ENCODE measurements at places on chromosomes 12 and 14.
A peak's percentile ranks its signal among the peaks of the same experiment; 100 is the strongest.

DNA sequence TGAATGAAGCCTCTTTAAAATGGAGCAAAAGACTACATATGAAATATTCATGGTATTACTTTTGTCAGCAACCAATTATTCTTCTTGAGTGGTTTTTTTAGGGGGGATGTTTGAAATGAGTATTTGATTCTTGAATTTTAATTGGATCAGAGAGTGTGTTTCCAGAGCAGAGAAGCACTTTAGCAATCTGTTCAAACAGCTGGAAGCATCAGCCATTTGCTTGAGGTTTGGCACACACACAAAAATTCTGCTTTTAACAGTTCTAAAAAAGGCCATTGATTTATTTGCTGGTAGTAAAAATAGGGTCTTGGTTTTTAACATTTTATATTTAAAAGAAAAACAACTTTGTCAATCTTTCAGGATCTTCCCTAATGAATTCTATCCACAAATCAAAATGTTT lies 292.7 kb downstream of the LRFN5 start:
- no peak for DNase-seq

DNA sequence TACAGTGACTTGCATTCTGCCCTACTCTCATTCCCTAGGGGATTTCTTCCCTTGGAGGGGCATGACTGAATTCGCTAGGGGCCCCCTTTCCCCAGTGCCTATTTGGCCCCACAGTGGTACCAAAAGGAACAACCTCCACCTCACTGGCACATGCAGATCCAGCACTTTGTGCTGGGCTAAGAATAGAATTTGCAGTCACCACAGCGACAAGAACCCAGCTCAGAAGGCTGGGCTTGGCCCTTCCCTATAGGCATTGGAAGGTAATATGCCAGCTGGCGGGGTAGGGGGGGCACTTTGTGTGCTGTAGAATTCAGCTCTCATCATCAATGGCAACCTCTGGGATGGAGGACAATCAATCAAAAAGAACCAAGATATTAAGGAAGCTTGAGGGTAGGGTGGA lies 13.9 kb downstream of the BAZ2A start:
- no peak for DNase-seq

DNA sequence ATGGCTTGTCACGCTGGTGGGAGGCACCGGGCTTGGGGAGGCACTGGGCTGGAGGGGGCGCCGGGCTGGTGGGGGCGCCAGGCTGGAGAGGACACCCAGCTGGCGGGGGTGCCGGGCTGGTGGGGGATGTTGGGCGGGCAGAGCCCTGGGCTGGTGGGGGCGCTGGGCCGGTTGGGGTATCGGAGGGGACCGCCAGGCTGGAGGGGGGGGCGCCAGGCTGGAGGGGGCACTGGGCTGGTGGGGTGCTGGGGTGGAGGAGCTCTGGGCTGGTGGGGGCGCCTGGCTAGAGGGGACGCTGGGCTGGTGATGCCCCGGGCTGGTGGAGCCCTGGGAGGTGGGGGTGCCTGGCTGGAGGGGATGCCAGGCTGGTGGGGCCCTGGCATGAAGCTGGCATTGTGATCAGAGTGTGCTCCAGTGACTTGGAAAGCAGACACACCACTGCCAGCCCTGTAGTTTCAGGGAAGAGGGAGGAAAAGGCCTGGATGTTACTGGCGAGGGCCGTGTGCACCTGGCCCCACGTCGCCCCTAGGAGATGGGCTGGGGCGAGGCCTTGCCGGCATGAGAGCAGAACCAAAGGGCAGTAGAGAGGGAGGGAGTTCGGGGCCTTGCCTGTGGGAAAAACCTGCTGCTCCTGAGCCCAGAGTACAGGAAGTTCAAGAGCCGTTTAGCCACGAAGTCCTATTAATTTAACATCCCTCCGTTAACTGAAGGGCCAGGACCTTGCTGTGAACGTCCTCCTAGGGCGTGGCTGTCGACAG lies 13.1 kb downstream of the TEDC1 start:
- DNase-seq, result no peak

- peak; percentile 86 for DNase-seq
Measured at GRCh38 chr14:99562856-99563748, 40.9 kb downstream of the CCDC85C start.

DNA sequence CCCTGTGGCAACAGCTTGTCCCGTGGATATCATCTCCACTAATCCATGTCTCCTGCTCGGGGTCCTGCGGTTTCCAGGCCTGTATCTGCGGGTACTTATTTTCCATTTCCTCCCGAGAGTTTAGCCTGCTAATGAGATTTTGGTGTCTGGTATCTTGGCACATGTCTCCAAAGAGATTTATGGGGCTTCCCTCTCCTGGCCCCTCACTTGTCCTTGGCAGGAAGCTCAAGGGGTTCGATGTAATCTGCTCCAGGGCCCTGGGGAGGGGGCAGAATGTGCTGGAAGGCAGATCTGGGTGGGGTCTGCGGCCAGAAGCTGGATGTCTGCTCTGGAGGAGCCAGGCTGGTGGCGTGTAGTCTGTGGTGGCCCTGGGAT lies 85.7 kb downstream of the KIF26A start:
- no peak for DNase-seq

- no peak for DNase-seq
Measured at GRCh38 chr12:105342464-105342863, 12.0 kb downstream of the C12orf75 start.

DNA sequence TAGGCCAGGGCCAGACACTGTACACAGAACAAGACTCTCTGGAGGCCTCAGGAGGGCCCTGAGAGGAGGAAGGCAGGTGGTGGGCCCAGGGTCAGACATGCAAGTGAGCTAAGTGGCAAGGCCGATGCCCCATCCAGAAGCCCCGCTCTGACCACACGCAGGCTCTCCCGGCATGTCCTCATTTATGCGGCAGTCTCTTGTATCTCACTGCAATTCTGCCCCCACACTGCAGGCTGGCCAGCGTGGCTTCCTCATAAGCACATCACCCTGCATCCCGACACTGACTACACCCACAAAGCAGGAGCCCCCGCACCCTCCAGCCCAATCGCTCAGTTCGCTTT lies 17.5 kb downstream of the SSH1 start:
- DNase-seq, result no peak

DNA sequence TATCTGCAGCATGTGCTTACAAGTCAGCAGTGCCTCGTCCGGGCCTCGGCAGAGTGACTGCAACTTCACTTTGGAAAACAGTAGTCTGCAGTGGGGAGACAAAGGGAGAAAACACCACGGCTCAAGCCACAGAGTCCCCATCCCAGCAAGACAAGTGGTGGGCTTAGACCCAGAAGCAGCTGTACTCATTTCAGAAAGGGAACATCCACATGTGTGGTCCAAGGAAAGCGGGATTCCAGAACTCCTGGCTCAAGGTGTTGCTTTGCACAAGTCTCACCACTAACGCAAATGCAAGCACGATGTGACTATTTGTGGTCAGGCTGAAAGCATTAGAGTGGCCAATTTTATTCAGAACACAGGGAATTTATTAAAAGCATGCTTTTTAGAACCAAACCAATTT lies 198.3 kb downstream of the TTC7B start:
- DNase-seq, result no peak

DNA sequence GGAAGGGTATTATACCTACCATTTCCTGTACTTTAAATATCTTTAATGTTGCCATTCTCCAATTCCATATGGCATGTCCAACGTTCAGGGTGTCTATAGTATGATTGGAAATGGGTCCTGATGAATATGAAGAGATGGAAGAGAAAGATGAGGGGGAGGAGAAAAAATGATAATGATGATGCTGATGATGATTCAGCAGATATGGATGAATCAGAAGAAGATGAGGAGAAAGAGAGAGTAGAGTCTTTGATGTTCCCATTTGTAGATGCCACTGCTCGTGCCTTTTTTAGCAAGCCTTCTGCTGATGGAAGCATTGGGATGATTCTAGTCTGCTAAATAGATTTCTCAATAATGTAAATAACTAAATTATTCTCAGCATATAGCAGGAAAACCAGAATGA lies 163.5 kb downstream of the PIK3C2G start:
- no peak for DNase-seq

DNA sequence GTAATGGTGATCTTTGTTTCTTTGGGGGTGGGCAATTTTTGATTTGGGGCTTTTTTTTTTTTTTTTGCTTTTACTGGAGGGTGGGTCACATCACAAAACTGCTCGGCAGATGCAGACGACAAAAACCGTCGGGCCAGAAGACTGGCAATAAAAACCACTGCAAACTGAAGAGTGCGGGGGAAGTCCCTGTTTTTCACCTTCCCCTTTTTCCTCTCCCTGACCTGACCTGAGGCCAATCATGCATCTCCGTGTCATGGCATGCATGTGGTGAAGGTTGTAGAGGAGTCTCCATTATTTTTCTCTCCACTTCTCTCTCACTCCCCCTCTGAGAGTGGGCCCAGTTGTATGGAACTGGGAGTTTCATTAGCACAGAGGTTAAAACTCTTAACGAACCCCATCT lies 57.5 kb downstream of the AP5M1 start:
- no peak for DNase-seq

GRCh38 chr14:96245710-96246538 lies 10.1 kb upstream of the BDKRB1 start:
- no peak for DNase-seq

DNA sequence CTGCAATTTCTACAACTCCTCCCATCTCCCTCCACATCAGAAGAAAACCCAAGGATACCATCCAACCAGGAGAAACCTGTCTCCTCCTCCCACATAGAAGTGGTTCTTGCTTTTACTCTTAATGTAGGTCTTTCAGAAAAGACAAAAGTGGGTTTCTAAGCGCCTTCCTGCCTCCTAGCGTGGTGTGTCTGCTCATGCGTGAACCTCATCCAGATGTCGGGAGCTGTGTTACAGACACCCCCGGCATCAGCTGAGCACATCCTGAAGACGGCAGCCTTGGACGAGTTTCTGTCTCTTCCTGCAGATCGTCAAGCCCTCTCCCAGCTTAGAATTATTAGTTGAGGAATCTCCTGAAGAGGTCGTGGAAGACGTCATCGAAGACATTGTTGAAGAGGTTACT lies 9.5 kb downstream of the LRRC43 start:
- no peak for DNase-seq

DNA sequence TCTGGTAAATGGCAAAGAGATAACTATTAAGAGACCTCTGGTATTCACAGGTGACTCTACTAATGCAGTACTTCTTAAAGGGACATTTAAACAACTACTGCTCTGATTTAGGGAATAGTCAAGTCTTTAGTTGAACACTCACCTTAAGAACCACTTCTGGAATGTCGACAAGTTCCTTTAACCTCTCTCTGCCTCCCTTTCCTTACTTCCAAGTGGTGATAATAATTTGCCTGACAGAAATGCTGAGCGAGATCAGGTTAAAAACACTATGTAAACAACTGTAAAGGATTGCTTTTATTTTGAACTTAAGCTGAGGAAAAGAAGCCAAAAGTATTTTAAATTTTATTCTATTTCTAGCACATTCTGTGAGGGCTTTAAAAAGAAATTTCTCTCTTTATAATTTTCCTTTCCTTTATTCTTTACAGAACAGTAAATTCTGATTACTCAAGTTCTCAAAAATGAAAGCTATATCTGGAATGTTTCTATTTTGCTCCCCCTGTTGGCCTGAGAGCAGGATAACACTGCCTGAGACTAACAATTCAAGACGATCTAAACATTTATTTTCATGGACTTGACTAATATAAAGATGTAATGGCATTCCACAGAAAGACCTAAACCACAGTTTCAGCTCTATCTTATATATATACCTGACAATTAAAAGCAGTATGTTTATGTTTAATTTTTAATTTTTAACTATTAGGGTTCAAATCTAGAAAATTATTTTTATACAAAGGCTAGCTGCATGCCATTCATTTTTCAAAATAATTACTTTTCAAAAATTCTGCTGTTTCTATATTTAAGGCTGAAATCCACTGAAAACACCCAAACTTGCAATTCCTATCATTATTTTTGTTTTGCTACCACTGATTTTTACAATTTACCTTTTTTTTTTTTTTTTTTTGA lies 29.2 kb downstream of the ZCCHC8 start:
- DNase-seq, result peak; percentile 17

GRCh38 chr12:132144810-132145168 lies 532 bp downstream of the NOC4L start:
- DNase-seq, result no peak

- DNase-seq, result no peak
Measured at GRCh38 chr12:27096420-27096819, 14.0 kb upstream of the C12orf71 start.

DNA sequence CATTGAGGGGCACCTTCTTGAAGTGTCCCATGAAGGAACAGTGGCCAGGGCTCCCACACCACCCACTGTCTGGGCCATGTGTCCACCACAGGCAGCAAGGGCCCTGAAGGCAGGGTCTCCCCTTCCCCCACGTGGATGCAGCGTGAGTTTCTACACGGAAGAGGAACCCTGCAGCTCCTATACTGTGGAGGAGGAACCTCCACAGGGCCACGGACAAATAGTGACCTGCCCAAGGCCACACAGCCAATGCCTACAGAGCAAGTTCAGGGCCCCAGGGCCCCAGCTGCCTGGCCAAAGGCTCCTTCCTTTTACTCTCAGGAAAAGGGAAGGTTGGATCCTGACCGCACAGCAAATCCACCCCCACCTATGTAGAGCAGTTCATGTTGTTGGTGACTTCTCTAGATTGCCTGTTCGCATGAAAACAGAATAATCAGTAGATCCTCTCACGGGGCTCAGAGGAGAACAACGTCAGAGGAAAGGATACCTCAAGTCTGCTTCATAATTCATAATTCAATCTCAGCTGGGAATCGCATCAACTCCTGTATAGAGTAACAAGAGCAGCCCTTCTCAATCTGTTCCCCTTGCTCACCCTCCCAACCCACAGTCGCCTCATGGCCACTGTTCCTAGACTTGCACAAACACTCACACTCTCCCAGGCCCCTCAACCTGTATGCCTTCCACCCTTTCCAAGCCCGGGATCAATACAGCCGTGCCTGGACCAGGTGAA lies 11.1 kb upstream of the KRT73 start:
- DNase-seq, result no peak

GRCh38 chr14:75289840-75290388 lies 11.3 kb downstream of the FOS start:
- DNase-seq, result no peak

GRCh38 chr12:85394065-85394464 lies 114.0 kb downstream of the ALX1 start:
- no peak for DNase-seq

DNA sequence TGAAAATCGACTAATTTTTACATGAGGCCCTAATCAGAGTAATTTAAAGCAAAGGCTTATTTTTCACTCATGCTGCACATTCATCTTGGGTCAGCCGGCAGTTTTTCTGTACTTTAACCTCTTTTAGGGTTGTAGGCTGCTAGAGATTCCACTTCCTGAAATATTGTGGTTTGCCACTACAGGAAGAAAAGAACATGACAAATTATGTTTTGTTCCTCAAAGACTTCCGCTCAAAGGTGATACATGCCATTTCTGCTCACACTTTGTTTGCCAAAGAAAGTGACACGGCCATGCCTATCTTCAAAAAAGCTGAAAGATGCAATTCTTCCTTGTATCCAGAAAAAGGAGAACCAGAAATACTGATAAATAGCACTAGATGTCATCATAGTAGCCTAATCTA lies 183.4 kb upstream of the PPFIA2 start:
- no peak for DNase-seq

GRCh38 chr12:16844875-16845274 lies 238.9 kb upstream of the LMO3 start:
- no peak for DNase-seq

DNA sequence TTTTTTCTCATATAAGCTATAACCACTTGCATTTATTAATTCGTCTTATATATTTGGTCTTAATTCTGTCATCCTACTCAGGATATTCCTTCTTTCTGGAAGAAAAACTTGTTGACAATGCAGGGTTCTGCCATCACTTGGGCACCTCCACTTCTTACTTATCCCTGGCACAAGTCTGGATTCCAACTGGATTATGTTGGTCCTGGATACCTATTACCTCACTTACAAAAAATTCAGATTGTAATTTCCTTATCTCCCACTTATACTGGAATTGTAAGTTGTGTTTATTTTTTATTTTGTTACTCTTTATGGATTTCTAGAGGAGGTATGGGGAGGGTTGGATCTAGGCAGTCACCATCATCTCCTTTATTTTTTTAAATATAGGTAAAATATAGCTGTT lies 36.7 kb downstream of the LRRIQ1 start:
- no peak for DNase-seq
